ENCODE measurements at places on chromosomes 16 and 17.

GRCh38 chr16:53515259-53515658 lies 12.2 kb upstream of the AKTIP start:
- DNase-seq, result no peak

DNA sequence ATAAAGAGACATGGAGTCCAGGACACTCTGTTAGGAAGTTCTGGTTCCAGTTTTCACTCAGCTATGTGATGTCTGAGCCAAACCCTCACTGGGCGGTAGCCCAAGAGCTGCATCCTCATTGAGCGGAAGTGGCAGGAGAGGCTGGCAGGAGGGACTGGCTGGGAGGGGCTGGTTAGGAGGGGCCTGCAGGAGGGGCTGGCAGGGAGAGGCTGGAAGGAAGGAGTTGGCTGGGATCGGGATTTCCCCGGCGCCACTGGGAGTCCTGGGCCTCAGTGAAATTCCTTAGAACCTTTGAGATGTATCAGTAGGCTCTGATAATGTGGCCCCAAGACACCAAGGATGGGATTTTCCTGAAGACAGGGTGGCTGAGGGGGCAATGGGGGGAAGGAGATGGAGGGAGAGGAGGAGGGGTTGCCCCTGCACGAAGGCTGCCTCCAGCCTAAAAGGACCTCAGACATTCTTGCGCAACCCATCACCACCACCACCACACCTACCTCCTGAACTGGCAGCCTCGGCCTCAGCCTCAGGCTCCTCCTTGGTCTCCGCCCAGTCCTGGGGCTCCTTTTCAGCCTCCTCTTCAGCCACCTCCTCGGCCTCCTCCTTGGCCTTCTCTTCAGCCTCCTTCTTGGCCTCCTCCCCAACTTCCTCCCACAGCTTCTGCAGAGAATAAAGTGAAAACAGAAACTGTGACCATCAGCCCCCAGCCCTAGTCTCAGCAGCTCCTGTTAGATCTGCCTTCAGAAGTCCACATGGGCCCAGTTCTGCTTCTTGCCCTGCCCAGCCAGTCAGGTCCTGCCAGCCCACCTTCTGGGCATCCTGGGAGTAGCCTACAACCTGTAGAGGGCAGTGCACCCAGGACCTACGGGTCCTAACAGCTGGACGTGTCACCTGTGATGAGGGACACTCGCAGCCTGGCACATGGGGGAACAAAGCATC lies 31.7 kb downstream of the CNGB1 start:
- no peak for DNase-seq

- no peak for DNase-seq
Measured at GRCh38 chr17:62064029-62064790, 868 bp downstream of the MED13 start.

- no peak for DNase-seq
Measured at GRCh38 chr16:69483611-69484010, 59.2 kb downstream of the CYB5B start.

GRCh38 chr17:61296058-61296457 lies 103.6 kb upstream of the TBX2 start:
- DNase-seq, result no peak

DNA sequence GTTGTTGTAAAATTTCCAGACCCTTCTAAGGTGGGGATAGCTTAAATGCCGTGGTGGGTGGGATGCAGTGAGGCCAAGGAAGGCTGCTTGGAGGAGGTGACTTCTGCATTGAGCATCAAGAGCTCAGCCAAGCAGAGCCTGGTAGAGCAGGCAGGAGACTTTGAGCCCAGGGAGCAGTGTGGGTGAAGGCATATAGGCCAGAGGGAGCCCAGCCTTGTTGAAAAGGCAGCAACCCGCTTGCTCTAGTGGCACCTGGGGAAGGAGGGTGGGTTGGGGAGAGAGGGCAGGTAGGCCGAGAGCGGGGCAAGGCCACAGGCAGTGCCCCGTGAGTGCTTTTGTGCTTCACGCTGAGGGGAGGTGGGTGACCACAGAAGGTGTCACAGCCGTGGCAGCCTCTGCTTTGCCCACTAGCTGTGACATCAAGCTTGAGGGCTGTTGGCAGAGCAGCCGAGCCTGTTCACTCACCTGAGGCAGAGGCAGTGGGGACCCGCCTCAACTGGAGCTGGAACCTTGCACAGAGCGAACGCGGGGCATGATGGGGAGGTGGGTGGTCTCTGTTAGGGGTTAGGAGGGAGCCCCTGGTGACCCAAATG lies 56.1 kb downstream of the IRF8 start:
- no peak for DNase-seq

DNA sequence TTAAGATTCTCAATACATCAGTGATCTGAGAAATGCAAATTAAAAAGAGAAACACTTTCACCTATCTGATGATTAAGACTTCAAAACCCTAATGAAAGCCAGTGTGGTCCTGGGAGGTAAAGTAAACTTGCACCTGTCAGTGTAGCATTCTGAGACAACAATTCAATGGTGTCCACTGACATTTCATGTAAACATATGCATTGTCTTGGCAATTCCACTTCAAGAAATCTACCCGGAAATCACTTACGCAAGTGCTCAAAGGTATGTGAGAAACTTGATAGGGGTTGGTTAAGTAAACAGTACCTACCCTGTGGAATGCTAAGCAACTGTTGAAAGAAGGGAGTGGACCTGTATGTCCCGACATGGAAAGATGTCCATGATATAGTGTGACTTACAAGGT lies 2.1 kb downstream of the ST6GALNAC1 start:
- no peak for DNase-seq

- DNase-seq, result peak; percentile 81
Measured at GRCh38 chr17:82781894-82782274, 30.0 kb downstream of the TBCD start.

DNA sequence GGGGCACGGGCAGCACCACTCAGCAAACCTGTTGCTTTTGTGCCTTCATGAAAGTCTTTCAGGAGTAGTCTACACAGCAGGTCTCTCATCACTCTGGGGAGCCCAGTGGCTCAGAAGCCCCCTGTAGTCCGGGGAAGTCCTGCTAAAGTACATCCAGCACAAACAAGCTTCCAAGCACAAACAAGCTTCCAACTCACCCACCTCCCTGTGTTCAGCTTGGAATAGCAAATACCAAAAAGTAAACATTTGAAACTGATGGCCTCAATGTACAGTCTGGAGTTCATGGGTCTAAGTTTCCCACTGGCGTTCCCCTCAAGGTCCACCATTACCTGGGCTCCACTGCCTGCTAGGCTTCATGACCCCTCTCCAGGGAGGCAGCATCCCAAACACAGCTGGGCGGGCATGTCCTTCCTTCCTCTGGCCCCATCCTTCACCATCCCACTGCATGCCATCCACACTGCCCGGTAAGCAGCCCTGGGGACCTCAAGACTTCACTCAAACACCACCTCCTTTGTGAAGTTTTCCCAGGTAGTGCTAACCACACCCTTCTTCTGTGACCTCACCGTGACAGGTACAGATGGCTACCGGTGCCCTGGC lies 62.8 kb upstream of the SIAH1 start:
- no peak for DNase-seq

DNA sequence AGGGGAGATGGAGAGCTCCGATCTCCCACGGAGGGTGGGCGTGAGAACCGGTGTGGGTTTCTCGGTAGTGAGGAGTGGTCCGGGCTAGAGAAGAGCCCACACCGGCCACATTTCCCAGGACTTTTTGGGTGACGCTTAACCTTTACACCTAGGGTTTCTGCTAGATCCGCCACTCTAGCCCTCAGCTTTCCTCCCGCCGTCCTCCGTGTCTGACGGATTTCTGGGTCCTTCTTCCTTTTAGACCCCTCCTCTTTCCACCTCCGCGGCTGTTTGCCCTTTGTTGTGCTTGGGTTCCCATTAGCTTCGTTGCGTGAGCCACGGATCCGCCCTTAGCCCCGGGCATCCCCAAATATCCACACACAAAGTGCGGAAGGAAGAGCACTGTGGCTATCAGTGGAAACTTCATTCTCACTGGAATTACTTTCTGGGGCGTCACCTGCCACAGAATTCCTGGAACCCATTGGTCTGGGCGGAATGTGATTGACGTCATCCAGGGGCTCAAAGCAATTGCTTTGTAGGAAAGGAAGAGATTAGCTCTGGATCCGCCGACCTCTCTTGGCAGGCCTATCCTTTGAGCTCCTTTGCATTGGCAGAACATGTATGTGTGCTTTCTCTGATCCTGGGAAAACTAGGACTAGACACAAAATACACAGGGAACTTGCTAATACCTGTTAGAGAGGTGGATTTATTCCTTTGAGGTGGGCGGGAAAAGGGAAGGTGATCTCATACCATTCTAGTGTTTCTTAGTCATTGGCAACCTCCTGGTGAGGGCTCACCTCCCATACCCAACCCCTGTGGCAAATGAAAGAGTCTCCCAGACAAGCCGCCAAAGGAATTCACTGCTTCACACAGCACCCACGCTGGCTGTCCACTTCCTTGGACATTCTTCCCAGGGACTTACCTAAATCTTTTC lies 654 bp downstream of the TNFAIP1 start:
- no peak for DNase-seq

DNA sequence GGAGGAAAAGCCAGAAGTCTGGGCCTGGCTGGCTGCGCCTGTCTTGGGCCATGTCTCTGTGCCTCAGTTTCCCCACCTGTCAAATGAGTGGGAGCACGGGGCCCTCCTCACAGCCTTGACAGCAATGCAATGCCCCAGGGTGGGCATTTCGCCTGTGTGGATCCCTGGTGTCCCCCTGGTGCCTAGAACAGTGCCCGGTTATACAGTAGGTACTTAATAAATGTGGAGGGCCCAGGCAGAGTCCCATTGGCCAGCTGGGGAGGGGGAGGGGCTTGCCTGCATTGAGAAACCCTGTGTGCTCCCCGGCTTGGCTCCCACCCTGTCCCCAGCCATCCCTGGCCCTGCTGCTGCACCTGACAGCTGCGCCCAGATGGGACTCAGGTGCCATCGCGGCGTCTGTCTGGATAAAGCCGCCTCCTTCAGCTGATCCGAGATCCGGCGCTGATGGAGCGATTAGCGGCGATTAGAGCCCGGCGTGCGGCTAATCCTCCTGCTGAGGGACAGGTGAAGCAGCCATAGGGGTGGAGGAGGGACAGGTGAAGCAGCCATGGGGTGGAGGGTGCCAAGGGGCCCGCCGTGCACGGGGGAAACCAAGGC lies 12.4 kb downstream of the ZFPM1 start:
- DNase-seq, result no peak

DNA sequence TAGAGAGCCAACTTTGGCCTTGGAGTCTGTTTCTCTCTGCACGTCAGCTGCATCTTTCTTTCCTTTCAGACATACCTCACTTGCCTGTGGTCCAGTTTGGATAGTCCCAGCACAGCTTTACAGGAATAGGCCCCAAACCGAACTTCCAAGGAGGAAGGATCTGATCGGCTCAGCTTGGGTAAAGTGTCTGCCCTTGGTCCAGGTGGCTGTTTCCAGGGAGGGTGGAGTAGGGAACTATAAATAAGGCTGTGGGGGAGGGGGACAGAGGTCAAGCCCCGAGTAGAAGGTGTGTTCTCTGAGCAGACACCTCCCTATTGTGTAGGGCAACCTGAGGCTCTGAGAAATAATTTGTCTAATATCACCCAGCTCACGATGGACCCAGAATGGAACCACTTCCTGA lies 29.2 kb upstream of the NKD1 start:
- no peak for DNase-seq

GRCh38 chr16:51113236-51114125 lies 37.6 kb downstream of the SALL1 start:
- DNase-seq, result no peak

GRCh38 chr16:2981177-2981898 lies 1.1 kb upstream of the PKMYT1 start:
- no peak for DNase-seq

Data from activated CD4-positive, CD25-positive, alpha-beta regulatory T cell treated with anti-CD3 and anti-CD28 coated beads, Interleukin-2, amount 50 U/mL, for 72 hours (primary cell).